ENCODE measurements at places on chromosomes 2 and 18.

- DNase-seq: no peak
These were observed 74.3 kb downstream of the ICOS start for GRCh38 chr2:204010628-204011560.

DNA sequence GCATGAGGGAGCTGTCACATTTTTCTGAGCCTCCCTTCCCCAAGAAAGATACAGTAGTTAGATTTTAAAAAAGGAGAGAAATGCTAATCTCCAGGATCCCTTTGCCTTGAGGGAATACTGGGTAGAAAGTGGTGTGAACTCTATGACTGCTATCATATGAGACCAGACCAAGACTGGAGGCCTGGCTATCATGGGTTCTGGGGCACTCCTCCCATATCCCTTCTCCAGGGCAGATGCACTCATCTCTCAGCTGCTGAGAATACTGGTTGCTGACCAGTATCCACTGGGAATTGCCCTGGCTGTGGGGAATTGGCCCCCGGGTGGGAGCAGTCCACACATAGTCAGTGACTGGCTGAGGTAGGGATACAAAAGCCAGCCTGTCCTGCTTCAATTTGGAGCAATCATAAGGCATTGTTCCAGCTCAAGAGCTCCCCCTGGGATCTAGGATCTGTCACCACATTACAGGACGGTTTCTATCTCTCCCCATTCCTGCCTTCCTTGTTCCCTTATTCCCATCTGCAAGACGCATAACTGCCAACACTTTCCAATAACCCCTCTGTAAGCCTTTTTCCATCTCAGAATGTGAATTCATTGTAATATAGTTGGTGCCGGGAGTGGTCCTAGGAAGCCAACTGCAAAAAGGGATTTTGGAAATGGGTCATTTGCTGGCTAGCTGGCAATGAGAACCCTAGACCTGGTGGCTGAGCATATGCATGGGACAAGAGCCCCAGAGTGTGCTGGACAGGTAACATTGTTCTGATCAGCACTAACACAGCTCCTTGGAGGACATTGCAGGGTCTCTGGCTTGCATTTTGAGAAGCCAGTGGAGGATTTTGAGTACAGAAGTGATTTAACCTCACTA lies 35.4 kb upstream of the REEP1 start:
- no peak for DNase-seq

DNA sequence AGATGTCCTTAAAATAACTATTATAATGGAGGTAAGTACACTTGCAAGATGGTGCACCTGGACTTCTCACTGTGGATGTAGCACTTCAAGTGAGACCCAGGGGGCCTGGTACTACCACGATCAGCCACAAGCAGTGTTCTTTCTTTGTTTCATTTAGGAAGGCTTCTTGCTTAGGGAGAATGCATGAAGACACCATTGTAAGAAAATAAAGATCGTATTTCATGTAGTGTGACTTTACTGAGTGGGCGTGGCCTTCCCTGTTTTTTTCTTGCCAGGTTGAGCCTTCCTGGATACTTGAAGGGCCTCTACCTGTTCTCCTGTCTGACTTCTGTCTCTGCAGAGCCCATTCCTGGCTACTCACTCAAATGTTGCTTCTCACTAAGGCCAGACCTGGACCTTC lies 615.6 kb upstream of the SOX11 start:
- DNase-seq: no peak

- no peak for DNase-seq
These were observed 113.2 kb upstream of the SATB2 start for GRCh38 chr2:199570934-199571333.

DNA sequence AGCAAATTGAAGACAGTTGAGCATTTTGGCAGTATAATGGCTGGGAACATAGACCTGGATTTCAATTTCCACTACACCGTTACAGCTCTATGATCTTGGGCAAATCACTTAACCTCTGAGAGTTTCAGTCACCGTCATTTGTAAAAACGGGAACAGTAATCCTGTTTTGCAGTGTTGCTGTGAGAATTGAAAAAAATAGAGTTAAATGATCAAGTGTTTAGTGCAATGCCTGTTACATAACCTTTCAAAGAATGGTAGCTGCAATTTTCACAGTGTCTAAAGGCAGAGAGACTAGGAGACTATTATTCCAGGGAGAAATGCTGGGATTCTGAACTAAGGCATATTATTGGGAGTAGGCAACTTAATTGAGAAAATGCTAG lies 2.0 kb downstream of the AGPS start:
- no peak for DNase-seq

- no peak for DNase-seq
These were observed 355.1 kb upstream of the ZC3H15 start for GRCh38 chr2:186130748-186131641.

- DNase-seq: no peak
These were observed 823 bp downstream of the PARD3B start for GRCh38 chr2:204545861-204546735.

GRCh38 chr18:34158881-34159690 lies 65.6 kb downstream of the NOL4 start:
- peak; percentile 65 for DNase-seq

DNA sequence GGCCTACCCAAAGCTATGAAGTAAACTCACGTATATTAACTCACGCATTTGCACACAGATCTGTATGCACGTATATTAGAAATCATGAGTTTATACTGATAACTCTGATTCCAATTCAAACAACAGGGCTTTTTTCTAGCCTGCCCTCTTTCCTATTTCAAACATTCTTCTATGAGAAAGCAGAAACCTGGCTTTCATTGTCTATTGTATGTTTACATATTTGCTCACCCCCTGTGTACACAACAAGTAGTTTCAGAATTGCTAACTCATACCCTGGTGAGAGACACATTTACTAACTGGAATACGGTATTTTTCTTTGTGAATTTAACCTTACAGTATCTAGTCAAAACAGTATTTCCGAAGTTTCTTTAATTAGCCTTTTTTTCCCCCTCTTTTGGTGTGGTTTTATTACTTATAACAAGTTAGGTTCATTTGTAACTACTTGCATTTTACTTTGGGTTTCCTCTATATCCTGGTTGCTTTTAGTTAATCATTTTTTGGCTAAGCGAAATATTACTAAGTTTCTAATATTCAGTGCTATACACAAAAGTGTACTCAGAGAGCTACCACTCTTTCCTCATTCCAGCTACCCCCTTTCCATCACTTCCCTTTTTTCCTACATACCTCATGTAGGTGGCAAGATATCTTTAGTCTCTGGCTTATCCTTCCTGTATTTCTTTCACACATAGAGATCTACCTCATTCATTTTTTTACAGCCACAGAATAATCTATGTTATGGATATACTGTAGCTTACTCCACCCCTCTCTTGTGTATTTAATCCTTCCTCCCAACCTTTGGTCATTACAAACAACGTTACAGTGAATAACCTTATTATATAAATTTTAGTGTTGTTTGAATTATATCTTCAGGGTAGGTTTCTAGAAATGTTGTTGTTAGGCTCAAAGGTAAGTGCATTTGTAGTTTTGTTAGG lies 112.7 kb upstream of the BCL2L11 start:
- no peak for DNase-seq

DNA sequence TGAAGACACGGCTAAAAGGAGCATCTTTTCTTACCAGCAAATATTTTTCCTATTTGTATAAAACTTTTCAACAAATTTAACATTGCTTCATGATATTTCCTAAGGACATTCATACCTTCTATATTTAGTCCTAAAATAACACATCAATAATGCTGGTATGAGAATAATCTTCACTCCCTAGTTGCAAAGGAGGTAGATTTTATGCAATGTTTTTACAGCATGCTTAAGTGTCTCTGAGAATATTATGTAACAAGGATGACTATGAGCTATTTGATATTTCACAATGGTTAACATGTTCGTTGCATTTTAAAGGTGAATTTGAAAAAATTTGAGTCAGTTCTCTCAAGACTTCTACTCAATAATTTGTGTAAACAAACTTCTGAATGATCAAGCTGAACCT lies 506.7 kb downstream of the NUP35 start:
- no peak for DNase-seq

- DNase-seq: no peak
These were observed 6.2 kb upstream of the CCDC85A start for GRCh38 chr2:56177420-56178220.

DNA sequence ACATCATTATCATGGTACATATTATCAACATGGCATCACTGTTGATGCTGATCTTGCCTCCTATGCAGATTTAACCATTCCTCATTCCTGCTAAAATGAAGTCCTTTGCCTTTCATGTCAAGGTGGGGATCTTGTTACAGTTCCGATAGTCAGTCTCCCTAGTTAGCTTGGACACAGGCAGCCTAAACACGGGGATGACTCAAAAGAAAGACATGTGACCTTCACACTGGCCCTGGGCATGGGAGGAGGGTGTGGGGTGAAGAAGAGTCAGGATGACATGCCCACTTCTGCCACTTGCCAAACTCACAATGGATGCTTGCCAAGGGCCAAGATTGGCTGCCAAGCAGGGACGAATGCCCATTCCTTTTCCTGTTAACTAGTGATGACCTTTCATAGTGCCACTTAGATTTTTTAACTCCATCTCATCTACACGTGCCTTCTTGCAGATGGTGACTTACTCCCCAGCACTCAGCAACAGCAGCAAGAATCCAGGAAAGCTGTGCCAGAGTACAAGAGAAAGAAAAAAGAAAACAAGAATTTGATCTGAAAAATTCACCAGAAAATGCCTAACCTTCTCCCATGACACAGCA lies 13.9 kb upstream of the SLC1A4 start:
- peak; percentile 46 for DNase-seq
